ENCODE measurements at places on chromosomes 3 and 15.
A peak's percentile ranks its signal among the peaks of the same experiment; 100 is the strongest.

DNA sequence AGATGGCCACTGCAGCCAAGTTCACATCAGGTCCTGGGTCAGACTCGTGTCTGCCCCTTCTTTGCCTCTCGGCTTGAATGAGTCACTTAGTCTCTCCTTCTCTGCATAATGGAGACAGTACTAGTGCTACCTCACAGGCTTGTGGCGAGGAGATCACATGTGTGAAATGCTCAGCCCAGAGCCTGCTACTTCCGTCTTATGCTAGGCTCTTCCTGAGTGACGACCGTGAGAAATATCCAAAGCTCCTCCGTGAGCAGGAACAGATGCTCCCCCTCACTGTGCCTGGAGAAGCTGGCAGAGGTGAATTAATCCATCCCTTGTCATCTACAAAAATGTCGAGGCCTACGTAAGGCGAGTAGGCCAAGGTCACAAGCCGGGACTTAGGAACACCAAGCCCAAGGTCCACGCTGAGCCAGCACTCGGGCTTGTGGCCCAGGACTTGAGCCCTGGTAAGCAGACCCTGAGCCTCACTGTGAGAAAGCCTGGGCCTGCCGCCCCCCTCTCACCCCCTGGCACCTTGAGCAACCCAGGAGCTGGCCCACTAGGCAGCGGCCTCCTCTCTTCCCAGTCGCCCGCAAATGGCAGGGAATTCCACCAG is 17.9 kb downstream of the PAK6 start:
- no peak for DNase-seq

DNA sequence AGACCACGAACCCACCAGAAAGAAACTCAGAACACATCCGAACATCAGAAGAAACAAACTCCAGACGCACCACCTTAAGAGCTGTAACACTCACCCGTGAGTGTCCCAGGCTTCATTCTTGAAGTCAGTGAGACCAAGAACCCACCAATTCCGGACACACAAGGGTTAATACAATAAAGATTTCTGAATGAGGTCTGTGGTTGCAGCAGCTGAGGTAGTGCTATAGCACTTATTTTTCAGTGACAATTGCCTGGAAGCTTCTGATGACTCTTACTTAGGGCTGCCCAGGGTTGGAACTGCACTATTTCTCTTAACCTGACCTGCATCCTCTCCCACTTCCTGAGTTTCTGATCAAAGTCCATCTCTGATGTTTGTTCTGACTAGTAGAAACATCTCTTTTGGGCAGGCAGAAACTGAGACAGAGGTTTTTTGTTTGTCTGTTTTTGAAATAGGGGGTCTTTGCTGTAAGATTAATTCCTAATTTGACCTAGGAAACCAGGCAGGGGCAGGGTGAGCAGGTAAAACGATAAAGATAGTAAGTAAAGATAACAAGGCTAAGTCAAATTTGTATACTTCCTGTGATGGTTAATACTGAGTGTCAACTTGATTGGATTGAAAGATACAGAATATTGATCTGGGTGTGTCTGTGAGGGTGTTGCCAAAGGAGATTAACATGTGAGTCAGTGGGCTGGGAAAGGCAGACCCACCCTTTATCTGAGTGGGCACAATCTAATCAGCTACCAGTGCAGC is 169.1 kb downstream of the GAP43 start:
- peak; percentile 22 for DNase-seq

DNA sequence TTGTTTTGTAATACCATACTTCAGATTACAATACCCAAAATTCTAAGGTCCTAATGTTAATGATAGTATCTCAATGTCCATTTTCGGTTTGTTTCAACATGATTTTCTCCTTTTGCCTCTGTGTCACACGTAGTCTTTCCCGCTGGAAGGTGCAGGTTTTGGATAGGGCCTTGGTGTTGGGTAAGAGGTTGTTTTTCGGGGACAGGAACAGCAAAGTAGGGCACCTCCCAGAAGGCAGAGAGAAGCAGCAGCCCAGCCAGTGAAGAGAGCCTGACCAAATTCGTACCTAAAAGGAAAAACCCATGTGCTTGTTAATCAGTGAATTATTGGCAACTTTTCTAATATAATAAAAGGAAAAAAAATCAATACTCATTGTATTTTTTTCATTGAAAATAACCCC is 14.1 kb downstream of the CLDN1 start:
- no peak for DNase-seq

DNA sequence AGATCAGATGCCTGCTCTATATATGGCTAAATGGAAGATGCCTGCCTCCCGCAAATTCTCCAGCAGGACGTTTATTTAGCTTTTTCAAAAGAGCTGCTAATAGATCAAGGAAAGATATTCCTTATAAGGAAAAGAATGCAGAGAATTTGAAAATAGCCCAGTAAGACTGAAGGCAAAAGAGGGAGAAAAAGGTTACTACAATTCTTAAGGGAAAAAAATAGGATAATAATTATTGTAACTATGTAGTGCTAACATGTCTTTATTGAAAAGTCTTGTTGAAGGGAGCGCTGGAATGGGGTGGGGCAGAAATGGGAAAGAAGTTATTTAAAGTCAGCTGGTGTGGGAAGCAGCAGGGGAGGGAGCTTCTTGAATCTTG is 2.9 kb downstream of the TPM1 start:
- DNase-seq, result no peak

GRCh38 chr3:33083958-33084357 is 13.0 kb downstream of the GLB1 start:
- no peak for DNase-seq

- DNase-seq, result no peak
Observed at GRCh38 chr15:75037685-75038084, 14.3 kb downstream of the PPCDC start.

- DNase-seq, result no peak
Observed at GRCh38 chr3:111675846-111676210, 80.7 kb upstream of the ZBED2 start.

DNA sequence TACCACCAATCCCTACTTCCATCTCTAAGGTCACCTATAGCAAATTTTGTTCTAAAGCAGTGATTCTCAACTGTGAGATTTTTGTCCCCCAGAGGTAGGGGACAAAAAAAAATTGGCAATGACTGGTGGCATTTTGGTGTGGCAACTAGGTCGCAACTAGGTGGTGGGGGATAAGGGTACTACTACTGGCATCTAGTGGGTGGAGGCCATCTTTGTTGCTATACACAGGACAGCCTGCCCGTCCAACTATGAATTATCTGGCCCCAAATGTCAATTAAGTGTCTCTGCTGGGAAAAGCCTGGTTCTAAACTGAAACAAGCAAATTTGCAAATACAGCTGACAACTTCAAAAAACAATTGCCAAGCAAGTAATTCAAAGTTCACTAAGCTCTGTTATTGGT is 1.4 kb downstream of the MTMR10 start:
- DNase-seq, result no peak

GRCh38 chr3:15659254-15659975 is 57.9 kb downstream of the BTD start:
- no peak for DNase-seq

DNA sequence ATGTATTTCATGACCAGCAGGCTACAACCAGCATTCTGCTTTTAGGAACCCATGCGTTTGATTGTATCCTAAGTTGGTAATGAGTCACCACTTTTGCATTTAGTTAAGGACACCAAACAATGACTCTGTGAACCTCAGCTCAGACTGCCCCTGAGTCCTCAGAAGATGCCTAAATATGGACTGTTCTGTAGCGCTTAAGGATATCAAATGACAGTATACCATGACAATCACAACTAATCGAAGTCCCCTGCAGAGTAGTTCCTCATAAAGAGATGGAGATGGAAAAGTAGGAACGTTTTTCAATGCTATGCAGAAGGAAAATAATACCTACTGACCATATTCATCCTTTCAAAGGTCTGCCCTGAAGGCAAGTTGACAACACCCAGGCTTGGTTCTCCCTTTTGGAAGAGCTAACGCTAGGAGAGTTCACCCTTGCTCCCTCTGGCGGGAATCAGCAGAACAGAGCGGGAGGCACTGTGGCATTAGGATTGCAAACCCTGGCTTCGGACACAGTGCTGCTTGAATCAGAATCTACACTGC is 508.6 kb downstream of the FHIT start:
- DNase-seq, result no peak

DNA sequence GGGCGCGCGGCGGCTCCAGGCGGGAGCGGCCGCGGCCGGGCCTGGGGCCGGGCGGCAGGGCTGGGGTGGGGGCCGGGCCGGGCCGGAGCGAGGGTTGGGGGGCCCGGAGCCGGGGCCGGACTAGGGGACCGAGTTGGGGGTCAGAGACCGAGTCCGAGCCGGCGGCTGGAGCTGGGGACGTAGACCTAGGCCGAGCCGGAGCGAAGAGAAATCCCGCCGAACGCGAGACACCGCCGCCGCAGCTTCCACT is 37.3 kb downstream of the HMCES start:
- no peak for DNase-seq

GRCh38 chr3:182294696-182295095 is 498.6 kb upstream of the ATP11B start:
- DNase-seq, result no peak

- no peak for DNase-seq
Observed at GRCh38 chr15:56098195-56098863, 104.9 kb upstream of the NEDD4 start.

DNA sequence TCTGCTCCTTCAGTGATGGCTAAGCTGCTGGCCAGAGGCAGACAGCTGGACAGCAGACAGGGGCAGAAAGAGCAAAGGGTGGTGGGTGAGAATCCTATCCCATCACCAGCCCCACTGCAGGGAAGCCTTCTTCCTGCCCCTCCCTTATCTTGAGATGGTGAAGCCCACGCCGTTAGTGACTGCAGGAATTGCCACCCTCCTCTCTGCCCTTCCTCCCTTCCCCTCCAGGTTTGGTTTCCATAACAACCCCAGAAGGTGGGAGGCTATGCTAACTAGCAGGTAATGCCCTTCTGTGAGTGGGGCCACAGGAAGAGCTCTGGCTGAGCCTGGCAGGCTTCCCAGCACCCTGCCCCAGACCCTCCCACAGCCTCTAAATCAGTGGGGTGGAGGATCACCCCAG is 32.8 kb downstream of the SCN5A start:
- no peak for DNase-seq

GRCh38 chr3:127065561-127066290 is 82.8 kb downstream of the PLXNA1 start:
- no peak for DNase-seq

All from T-cell (primary cell).